ENCODE measurements at places on chromosomes 1 and 21.

DNA sequence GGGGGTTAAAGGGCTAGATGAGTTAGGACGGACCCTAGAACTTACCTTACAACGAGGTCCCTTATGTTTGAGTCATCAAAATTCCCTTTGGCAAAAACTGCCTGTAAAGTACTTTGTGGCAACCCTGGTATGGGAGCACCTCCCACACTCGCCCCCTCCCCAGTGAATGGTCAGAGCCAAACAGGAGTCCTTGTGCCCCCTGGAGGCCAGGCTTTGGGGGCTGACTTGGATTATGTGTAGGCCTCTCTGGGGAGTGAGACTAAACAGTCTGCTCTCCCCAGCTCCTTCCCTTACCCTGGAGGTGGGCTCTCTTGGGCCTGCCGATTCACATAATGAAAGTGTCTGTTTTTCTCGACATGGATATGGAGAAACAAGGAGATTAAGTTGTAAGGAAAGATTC lies 81.2 kb downstream of the ADCY10 start:
- DNase-seq = no peak

DNA sequence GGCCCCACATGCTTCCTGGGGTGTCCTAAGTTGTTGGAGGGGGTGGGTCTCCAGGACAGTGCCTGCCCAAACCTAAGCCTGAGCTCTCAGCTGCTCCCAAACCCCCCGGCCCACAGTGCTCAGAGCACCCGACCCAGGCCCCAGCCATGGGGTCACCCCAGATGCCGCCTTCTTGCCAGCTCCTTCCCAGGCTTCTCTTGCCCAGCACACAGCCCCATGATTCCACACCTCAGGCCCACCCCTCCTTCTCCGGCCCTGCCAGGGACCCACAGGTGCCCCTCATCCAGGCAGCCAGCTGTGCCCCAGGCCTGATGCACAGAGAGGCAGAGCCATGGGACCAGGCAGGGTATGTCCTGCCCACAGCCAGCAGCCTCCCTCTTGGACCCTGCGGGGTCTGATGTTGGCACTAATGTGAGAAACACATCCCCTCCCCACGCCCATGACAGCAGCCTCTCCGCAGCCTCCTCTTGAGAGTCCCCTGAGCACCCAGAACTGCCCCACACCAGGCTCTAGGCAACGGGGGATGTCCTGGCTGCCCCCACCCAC lies 4.9 kb downstream of the WNT9A start:
- no peak for DNase-seq

GRCh38 chr1:41492341-41492848 lies 7.9 kb upstream of the EDN2 start:
- DNase-seq = no peak

DNA sequence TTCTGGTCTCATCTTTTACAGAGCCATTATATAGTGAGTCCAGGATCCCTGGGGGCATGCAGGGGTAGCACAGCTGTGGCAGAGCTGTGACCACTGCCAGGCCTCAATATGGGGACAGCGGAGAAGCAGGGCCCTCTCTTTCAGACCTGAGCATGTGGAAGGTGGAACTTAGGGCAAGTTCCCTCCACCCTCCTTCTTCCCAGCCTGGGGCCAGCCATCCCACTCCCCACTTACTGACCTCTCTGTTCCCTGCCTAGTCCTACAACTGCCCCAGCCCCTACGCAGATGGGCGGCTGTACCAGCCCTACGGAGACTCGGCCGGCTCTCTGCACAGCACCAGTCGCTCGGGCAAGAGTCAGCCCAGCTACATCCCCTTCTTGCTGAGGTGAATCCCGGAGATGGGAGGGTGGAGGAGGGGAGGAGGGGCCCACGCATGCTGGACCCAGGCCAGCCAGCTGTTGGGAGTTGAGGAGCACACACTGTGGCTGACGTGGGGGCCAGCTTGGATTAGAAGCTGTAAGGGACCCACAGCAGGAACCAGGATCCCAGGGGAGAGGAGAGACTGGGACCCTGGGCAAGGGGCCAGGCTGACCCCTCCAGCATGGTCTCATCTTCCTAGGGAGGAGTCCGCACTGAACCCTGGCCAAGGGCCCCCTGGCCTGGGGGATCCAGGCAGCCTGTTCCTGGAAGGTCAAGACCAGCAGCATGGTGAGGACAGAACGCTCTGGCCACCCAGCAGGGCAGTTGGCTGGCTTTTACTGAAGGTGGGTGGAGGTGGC lies 10.7 kb downstream of the PSRC1 start:
- DNase-seq = no peak

GRCh38 chr1:12276225-12276624 lies 46.4 kb downstream of the VPS13D start:
- no peak for DNase-seq

DNA sequence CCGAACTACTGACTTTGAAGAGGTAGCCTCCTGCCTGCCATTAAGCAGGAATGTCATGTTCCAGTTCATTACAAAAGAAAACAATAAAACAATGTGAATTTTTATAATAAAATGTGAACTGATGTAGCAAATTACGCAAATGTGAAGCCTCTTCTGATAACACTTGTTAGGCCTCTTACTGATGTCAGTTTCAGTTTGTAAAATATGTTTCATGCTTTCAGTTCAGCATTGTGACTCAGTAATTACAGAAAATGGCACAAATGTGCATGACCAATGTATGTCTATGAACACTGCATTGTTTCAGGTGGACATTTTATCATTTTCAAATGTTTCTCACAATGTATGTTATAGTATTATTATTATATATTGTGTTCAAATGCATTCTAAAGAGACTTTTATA lies 159.8 kb upstream of the SGIP1 start:
- DNase-seq = no peak

GRCh38 chr1:15095496-15095875 lies 58.1 kb upstream of the TMEM51 start:
- no peak for DNase-seq

GRCh38 chr1:181216591-181216994 lies 128.1 kb downstream of the IER5 start:
- DNase-seq = no peak

GRCh38 chr1:26154750-26155149 lies 4.1 kb upstream of the FAM110D start:
- DNase-seq = no peak

DNA sequence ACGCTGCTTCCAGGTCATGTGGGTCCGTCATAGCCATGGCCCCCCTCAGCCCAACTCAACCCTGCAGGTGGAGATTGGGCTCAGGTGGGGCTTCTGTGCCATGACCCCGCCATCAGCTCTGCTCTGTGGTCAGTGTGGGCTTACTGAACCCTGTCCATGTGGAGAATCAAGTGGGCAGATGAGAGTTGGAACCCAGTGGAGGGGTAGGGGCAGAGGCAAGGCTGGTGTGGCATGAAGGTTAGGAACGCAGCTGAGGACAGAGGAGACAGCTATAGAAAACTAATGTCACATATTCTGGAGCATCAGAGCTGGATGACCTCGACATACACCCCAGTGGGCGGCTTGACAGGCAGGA lies 355.9 kb downstream of the PTPRU start:
- no peak for DNase-seq

- no peak for DNase-seq
Measured at GRCh38 chr1:205065666-205066065, 18.6 kb downstream of the TMEM81 start.

DNA sequence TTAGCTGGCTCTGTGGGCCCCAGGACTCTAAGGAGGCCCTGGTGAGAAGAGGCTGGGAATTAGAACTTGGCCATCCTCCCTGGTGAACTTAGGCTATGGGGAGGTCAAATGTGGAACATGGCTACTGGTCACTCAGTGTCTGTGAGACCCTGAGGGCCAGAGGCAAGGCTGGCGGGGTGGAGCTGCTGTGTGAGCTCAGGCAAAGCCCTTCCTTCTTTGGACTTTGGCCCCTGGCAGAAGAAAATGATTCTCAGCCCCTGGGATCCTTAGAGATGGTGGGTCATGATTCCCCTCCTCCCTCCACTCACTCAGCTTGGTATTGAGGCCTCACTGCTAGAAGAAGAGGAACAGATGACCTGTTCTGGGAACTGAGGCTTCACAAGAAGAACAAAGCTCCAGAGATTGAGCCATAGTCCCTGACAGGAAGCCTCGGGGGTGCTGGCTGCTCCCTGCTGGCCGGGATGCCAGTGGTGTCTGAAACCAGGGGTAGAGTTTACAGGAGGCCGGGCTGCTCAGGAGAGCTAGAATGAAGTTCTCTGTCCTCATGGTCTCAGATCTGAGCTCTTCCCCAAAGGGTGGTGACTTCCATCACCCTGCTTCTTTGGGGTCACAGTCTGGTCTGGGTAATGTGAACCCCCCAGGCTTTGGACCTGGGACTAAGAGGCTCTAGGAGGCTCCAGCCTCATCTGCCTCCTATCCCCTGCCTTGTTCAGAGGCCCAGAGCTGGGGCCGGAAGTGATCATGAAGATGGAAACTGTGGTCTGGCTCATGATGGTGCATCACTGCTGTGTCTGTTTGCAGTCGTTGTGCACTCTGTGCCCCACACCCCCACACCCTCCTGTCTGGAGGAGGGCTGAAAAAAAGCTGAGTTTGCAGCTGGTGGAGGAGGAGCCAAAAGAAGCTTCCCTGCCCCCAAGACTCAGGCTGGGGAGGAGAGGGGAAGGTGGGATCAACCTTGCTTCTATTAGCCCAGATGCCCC lies 905 bp downstream of the BTBD19 start:
- DNase-seq = no peak

- no peak for DNase-seq
Measured at GRCh38 chr1:195768936-195769335, 839.3 kb downstream of the KCNT2 start.

DNA sequence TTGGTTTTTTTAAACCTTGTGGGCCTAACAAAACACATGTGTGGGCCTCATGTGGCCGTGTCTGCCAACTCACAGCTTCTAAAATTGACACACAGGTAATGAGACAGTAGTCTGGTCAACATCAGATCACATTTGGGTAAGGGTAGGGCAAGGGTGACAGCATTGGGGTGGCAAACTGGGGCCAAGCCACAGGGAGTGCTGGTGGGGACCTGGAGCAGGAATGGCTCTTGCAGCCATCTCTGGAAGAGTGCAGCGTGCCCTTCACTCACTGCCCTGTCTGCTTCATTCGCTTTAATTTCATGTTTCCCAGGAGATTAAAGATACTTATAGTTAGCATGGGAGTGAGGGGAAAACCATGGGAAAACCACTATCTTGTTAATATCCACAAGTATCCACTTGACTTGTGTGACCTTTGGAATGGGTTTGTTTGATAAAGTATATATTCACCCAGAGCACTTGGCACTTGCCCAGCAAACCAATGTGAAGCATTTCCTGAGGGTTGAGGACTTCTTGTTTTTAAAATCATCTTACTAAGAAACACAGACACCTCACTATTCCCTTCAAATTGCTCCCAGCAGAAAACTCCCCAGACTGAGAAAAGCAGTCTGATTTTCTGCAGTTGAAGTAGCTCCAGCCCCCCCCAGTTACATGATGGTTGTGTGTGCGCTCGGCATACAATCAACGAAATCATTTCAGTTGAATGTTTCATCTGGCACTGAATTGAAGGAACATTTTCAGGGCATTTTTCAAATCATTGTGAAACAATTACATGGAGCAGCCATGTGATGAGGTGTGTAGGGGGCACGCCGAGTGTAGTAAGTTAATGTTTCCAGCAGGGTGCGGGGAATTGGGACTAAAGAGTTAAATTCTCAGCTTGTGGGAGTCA lies 175.7 kb downstream of the VPS13D start:
- DNase-seq = no peak

DNA sequence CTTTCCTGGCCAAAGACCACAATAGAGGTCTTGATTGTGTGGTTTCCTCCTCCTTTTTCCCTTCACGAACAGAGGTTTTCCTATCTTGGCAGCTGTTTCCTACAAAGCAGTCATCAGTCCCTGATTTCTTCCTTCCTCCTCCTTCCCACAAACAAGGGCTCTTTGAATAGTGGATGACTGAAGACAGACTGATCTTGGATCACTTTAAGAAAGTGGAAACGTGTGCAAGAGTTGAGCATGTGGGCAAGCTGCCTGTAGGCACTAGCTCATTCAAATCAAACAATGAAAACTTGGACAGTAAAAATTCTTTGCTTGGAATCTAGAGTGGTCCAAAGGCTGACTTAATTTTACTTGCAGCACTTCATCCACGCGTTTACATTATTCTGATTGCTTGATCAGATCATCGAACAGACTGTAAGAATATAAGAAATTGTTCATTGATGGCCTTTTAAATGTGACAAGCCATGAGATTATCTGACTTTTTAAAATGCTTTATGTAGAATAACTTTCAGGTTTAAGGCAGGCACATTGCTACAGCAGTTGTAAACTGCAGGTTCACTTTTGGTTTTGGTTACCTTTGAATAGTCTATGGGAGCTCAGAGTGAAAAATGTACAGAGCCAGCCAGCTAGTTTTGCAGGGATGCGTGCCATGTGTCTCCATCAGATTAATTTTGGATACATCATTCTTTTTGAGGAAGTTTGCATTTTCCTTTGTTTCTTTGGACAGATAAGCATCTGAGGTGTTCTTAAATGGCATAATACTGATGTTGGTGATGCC lies 34.4 kb downstream of the ADGRL2 start:
- no peak for DNase-seq

- DNase-seq = no peak
Measured at GRCh38 chr1:4711416-4712275, 57.2 kb downstream of the AJAP1 start.

- DNase-seq = no peak
Measured at GRCh38 chr1:186888367-186888766, 59.6 kb downstream of the PLA2G4A start.

DNA sequence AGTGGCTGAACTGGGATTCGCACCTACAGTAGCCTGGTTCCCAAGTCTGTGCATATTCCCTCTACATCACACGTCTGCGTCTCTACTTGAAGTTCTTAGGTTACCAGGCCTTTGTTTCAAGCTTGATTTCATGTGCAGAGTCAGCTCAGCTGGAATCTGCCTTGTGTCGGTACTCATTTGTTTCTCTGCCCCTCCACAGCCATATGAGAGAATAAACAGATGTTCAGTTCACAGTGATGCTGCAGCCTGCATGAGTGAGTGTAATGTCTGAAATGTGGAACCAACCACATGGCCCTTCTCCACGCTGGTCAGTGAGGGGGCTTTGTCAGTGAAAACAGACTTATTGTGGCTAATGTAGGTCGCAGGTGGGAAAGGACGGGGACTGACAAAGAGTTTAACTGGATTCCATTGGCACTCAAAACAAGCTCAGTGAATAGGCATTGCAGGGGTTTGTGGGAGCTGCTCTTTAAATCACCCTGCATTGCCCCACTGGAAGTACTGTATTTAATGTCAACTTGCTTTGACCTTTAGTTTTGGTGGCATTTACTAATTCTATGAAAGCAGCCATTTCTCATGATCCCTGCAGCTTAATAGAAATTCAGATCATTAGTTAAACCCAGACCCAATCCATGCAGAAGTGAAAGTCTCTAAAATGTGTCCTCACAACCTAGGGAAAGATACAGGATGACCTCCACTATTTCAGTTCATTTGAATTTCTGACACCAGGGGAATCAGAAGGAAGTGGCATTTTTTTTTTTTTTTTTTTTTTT lies 136.4 kb upstream of the FAM78B start:
- peak; percentile 43 for DNase-seq

DNA sequence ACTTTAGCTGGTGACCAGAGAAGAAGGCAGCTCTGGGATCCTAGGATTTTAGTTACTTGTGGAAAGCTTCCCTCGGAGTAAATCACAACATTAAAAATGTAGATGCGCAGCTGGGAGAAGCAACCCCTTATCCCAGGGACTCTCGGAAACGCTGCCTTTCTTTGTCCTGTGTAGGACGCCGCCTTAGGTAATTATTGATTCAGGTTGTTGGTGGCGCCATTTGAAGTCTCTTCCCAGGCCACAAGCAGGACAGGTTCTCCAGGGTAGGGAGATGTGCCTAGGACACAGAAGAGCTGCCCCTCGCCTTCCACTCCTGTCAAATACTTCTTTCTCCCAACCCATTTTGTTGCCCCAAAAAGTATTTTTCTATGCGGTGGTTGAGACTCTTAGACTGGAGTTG lies 10.3 kb downstream of the SLC37A1 start:
- DNase-seq = no peak

Data from NCI-H1694 (cell line).